Activated naive CD4-positive, alpha-beta T cell treated with anti-CD3 and anti-CD28 coated beads for 36 hours (primary cell): ENCODE measurements at places on chromosomes 1 and 21.

DNA sequence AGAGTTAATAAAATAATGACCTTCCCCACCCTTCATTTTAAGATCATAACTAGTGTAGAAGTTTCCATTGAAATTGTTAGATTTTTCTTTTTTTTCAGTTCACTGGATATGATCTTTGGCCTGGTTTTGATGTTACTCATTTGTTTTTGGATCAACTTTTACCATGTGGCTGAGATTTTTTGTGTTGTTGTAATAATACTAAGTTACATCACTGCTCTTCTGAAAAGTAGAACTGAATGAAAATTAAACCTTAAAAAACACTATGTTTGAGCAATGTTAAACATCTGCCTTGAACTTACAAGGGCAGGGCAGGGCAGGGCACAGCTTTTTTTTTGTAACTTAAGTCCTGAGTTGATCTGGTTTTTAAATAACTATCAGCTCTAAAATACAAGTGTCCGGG is 204.8 kb upstream of the ADAMTS5 start:
- DNase-seq: no peak

DNA sequence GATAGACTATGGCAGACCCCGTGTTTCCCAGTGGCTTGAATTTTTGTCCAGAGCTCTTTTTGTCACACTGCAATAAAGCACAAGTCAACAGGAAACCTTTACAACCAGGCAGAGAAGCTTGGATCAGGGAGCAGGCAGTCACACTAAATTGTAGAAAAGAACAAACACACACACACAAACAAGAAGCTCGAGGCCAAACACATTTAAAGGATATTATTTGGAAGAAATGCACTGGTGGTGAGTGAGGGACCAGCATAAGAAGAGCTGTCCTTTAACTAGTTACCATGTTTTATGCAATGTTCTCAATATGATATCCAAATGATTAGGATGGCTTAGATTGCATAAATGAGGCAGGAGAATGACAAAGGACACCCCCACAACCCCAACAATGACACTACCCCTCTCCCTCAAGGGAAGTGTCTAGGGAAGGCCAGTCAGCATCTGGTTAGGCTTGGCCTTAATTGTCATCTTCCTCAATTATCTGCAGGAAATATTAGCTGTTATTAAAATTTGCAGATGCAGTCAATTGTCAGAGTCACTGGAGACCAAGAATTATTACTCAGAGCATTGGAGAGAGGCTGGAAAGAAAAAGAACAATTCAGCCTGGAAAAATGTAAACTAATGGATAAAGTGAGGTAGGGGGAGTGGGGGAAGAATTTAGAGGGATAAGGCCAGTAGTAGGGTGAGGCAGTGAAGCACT is 35.3 kb downstream of the DDR2 start:
- no peak for DNase-seq

DNA sequence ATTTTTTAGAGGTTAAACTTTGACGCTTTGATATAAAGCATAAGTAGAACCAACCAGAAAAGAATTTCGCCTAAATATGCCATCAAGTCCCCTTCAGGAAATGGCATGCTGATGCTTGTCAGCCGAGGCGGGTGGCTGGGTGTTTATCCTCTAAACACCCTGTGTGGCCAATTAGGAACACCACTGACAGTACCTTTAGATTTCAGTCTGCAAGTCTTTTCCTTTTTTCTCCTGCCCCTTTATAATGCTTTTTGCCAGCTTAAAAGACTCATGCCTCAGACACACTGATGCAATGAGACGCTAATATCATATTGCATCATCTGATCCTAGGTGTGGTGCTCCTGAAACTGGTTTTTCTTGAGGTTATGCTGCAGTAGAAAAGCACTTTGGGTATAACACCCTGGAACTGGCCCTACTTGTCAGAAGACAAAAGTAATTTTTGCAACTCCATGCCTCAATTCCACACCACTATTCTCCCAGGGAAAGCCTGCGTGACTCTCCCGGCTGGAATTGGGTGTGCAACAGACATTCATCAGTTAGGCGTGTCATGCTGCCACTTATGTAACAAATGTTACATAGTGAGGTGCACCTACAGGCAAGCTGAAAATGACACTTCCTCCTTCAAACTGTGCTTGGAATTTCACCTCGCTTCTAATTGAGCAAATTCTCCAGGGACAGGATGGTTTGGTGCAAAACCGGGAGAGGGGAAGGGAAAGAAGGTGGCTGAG is 2.0 kb upstream of the RCC2 start:
- peak; percentile 46 for DNase-seq

DNA sequence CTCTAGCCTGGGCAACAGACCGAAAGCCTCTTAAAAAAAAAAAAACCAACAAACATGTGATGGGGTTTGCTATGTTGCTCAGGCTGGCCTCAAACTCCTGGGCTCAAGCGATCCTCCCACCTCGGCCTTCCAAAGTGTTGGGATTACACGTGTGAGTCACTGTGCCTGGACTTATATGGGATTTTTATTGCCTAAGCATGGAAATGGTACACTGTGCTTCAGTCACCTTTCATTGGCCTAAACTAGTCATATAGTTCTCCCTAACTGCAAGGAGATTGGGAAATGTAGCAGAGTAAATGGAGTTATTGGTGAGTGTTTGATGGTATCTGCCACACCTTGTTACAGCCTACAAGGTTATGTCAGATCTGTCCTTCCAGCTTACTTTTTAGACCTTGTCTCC is 17.2 kb upstream of the MEF2D start:
- DNase-seq: no peak

- DNase-seq: peak; percentile 56
Observed at GRCh38 chr1:8015036-8015808, 10.9 kb downstream of the ERRFI1 start.

GRCh38 chr1:227459326-227459841 is 104.0 kb upstream of the ZNF678 start:
- DNase-seq: no peak

DNA sequence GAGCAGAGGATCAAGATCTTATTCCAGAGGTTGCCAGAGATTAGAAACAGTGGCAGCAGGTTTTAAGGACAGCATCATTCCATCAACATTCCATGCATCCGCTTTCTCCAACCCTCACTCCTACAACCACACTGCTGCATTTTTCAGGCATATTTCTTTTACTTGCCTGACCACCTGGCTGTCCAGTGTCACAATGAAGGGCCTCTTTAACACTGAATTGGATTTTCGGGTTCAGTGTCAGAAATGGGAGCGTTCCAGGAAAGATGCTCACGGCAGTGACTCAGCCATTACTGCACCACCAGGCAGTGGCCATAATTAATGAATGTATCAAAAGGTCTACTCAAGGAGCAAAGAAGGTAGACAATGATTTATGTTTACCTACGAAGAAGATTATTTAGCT is 200.4 kb upstream of the ESRRG start:
- DNase-seq: no peak
